Fibroblast of skin of right biceps (primary cell): ENCODE measurements at places on chromosomes 3 and 15.

DNA sequence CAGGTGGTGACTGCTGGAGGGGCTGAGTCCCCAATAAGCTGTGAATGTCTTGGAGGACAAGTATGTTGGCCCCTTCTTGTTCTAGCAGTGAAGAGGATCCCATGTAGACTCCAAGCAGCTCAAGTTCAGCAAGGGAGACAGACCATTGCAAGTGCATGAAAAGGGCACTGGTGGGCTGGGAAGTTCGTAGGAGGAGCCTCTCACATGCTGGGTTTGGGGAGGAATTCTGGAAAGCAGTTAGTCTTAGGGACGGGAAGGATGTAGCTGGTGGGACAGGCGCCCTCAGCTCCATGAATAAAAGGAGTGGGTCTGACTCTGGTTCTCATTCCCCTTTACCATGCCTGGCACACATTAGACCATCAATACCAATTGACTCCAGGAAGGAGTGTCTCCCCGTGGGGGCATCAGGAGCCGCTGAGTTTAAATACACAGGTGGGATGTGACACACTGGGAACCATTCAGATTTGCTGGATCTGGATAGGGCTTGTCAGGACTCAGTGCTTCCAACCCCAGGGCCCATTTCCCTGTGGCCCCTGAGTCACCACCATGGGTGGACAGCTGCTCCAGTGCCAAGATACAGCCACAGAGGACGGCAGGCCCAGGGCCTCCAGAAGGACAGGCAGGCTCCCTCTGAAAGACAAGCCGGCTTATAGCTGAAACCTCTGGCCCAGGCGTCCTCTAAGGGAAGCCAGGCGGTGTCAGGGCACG, 552 bp upstream of the XYLB start:
- DNase-seq: no peak

DNA sequence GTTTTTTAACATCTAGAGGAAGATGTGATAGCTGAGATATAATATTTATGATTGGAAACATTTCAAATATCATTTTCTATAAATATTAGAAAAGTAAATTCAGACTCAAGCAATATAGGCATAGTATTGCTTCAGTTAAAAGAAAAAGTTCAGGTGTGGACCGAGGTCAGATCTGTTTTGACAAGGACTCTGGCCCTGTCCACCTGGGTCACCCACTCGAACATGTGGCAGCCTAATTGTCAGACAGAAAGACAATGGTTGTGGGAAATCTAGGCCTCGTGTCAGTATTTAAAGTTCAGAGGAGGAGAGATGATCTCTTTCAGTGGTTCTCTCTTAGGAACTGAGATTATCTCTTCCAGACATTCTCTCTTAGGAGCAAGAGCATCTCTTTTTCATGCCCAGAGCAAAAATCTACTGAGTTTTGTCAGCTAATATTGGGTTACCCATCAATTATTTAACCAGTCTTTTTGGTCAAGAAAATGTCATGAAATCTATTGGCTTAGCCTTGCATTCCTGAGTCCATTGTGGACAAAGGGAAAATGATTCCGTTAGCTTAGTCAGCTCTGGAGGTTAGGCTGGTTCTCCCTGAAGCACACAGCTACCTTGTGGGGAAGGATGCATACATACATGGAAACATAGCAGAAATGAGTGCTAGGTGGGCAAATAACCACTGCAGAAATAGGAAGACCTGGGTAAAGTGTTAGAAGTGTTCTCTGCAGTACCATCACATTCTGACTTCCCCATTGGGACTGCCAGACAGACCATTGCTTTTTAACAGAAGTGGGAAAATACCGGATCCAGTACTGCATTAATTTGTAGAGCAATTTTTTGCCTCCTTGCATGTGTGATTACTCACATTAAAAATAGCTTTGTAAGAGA, 343.3 kb downstream of the GRM7 start:
- DNase-seq: no peak

- no peak for DNase-seq
Observed at GRCh38 chr3:176855901-176856486, 341.3 kb downstream of the TBL1XR1 start.

GRCh38 chr3:79497447-79498111, 270.2 kb downstream of the ROBO1 start:
- peak; percentile 9 for DNase-seq

GRCh38 chr15:99442252-99442897, 123.4 kb upstream of the MEF2A start:
- DNase-seq: peak; percentile 94
